Activated CD4-positive, CD25-positive, alpha-beta regulatory T cell treated with anti-CD3 and anti-CD28 coated beads, Interleukin-2, amount 50 U/mL, for 16 hours (primary cell): ENCODE measurements at places on chromosomes 16 and 17.

DNA sequence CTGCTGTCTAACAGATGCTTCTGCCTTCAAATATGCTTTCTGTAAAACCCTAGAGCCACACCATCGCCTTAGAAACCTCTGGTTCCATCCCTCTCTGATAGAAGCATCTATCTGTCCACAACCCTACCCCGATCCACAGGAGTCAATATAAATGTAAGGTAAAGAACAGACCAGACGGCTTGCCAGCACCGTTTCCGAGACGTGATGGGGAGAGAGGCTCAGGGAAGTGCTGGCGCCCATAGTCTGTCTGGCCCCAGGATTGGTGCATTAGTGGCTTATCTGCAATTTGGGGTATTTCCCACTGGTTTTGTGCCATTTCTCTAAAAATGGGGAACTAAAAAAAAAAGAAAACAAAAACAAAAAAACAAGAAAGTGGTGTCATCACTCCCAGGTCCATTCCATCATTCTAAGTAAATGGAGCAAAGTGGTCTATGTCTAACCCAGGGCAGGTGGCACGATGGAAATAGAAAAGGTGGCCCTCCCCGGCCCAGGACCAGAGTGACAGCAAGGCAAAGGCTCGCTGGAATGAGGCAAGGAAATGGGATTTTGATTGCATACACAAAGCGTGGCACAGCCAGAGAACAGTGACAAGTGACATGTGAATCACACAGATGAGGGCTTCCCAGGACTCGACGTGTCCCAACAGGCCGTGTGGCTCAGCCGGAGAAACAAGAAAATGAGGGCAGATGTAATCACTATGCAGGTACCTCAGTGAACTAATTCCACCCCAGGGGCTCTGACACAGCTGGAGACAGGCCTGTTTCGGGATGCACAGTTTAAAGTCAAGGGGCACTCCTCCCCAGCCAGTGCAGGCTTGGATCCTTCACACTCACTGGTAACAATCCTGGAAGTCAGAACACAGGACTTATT is 125.6 kb downstream of the GAS7 start:
- no peak for DNase-seq

DNA sequence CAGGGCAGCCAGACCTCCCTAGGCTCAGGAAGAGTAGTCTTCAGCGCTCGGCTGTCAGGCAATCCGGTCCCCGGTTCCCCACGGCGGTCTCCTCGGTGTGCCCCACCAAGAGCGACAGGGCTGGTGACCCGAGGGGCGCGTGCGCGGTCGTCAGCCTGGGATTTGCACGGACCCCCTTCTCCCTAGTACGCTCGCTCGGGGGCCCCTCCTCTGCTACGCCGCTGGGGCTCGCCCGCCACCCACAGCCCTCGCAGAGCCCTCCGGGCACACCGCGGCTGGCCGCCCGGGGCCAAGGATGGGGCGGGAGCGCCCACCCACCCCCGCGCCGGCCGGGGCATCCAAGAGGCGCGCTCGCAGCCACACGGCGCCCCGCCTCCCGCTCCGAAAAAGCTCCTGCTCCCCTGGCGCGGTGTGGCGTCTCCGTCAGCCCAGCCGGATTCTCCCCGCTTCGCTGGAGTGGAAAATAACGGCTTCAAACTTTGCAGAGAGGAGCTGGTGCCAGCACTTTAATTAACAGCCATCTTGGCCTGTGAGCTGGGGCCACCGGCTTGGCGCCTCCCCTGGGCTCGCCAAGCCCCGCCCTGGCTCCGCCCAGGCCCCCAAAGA is 2.1 kb upstream of the C1QL1 start:
- DNase-seq, result no peak

GRCh38 chr16:15857724-15858560 is 1.1 kb upstream of the MYH11 start:
- DNase-seq, result no peak

DNA sequence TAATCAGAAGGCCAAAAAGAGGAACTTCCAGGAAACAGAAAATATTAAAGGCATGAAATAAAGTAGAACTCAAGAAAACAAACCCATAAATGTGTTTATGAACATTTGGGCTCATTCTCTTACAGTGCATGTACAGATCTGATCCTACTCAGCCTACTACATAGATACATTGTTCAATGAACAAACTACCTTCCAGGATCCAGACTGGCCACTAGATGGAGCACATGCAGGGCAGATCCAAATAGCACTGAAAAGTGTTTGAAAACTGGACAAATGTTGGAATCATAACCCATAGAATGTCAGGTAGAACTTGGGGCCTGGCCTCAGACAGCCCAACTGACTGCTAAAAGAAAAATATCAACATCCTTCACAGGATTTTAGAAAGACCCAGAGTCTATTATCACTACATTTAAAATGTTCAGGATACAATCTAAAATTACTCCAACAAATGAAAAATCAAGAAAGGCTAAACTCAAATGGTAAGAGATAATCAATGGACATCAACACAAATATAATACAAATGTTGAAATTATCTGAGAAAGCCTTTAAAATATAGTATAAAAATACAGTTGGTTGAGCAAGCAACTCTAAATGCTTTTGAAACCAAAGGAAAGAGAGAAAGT is 122.4 kb upstream of the NUDT7 start:
- DNase-seq, result no peak

DNA sequence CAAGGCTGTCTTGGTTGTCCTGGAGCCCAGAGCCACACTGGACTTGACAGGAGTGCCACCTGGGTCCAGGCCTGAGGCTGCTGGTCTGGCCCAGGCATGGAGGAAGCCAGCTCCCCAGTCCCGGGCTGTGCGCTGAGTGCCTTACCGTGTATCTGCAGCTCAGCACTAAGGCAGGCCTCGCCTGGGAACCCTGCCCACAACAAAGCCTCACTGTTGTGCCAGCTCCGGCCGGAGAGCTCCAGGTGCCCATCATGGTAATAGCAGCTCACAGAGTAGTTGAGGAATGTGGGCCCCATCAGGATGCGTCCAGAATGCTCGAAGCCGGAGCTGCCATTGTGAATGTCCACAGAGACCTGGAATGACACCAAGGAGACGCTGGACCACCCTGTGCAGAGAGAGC is 72.2 kb downstream of the RMI2 start:
- DNase-seq, result no peak

DNA sequence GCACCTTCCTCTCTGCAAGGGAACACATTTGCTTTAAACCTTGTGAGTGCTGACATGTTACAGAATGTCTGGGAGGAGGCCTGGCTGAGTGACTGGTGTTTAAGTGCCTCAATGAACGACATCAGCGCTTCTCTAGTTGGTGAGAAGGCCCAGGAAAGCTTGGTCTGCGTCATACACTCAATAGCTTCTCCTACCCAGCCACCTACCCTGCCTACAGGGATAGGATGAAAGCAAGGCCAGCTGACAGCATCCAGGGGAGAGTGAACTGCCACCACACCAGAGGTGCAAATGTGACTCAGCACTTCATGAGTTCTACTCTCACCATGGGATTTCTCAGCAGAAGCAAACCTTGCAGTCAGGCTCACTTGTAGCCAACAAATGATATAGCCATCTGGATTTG is 31.7 kb upstream of the CFAP20 start:
- DNase-seq, result no peak

DNA sequence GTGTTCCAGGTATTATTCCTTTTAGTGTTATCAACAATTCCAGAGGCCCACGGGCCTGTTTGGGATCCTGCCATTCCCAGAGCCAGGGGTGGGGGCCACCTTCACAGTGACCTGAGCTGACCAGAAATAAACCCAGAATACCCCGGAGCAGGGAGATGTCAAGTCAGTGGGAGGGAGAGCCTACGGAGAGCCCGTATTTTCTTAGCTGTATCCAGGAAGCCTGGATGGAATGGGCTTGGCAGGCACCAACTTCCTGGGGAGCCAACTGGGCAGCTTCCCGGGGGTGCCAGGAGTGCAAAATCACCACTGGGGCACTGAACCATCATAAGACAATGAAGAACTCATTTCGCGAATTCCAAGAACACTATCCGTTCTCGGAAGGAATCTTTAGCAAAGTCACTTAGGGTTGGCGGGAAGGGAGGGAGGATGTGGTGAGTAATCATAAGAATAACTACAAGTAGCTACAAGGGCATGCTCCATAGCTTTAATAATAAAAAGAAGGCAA is 13.2 kb upstream of the MRTFB start:
- DNase-seq, result no peak

DNA sequence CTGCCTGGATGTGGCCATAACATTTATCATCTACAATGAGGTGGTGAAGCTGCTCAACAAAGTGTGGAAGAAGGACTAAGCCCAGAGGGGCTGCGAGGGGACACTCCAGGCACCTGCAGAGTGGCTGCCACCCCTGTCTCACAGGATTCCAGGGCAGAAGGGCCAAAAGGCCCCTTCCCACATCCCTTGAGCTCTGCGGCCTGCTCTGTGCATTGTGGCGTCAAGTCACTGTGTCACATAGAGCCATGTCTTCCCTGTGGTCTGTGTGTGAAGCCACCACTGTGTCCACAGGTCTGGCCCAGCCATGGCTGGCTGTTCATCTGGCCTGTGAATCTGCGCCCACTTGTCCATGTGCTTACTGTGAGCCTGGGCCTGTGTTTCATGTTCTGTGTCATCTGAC is 1714.6 kb downstream of the TP53TG3F start:
- DNase-seq, result no peak

- no peak for DNase-seq
These were observed 23.5 kb downstream of the POLR3E start for GRCh38 chr16:22320572-22321339.

- no peak for DNase-seq
These were observed 39.3 kb downstream of the MSI2 start for GRCh38 chr17:57295526-57296023.

GRCh38 chr17:17186551-17187505 is 19.3 kb downstream of the PLD6 start:
- no peak for DNase-seq

DNA sequence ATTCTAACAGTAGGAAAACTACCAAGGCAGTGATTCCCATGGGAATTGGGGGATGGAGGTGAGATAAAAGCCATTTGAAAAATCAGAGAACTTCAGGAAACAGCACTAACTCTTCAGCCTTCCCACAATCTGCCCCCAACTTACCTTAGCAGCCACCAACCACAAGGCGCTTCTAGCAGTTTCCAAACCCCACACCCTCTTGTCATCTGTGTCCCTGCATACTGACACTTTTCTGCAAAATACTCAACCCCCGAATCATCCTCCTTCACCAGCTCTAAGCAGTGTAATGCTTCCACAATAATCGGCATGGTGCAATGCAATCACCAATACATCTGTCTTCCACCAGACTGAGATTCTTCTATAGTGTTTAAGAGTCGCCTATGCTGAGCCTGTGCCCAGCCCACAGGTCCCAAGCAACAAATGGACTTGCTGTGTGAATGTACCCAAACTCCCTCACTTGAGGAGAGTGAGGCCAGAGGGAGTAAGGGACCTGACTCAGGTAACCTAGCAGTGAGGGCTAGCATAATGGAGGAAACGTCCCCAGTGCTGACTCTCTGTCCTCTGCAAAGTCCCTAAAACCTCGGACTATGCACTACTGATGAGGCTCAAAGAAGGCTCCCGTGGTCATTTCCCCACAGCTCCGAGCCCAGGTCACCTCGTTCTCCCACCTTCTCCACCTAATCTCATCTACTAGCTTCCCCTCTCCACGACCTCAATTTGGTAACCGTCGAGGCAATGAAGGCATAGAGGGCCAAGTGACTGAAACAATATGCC is 943 bp downstream of the DYNC1LI2 start:
- no peak for DNase-seq
